A549 (cell line): ENCODE measurements at places on chromosomes 12 and 14. TPM values are rescaled to one million over a fixed set of nuclear protein-coding genes. Genes with fewer than 3 reads are reported as not detected.
A peak's percentile ranks its signal among the peaks of the same experiment; 100 is the strongest.

Gene TPPP2
- polyA plus RNA-seq = not detected in 3 replicates

DNA sequence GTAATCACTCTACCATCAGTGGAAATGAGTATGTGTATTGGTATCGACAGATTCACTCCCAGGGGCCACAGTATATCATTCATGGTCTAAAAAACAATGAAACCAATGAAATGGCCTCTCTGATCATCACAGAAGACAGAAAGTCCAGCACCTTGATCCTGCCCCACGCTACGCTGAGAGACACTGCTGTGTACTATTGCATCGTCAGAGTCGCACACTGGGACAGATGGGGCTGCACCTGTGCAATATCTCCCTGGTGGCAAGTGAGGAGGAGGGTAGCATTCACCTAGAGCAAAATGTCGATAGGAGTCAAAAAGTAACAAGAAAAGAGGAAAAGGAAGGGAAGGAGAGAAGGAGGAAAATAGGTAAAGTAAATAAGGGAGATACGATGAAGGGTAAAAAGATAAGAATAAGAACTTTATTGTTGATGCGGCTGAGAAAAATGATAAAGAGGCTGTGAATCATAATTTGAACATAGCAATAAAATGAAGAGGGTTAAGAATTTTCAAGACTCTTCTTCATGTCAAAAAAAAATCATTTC lies 450.5 kb upstream of the OR4E1 start:
- DNase-seq = no peak

DNA sequence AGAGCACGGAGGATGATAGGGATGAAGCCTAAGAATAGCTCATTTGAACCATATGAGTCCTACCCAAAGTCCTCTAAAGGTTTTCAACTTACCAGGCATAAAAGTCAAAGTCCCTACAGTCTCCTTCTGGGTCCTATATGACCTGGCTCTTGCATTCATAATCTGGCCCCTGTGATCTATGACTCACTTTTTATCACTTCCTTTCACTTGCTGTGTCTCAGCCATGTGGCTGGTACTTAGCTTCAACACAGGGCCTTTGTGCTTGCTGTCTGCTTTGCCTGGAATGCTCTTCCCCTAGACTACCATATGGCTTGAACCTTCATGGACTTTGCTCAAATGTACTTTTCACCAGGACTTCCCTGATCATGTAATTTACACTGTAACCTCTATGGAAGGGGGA lies 137.6 kb upstream of the TMTC1 start:
- no peak for DNase-seq

- DNase-seq = peak; percentile 47
Observed at GRCh38 chr12:55659486-55660385, 23.0 kb downstream of the OR10P1 start.

DNA sequence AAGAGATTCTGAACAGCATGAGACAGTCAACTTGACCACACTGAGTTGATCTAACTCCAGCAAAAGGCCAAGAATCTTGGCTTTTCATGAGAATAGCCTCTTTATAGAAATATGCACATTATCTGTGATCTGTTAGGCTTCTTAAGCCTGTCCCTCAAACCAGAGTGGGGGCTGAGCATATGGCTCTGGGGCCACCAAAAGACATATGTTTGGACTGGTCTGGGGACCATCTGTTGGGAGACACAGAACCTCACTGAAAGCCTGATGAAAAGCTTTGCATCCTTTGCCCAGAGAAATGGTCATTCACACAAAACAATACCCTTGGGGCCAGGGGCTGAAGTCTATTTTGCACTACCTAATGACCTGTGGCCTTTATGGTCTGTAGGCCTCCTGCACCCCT lies 165.3 kb upstream of the PRMT8 start:
- no peak for DNase-seq
